ENCODE measurements at places on chromosomes 4 and X. TPM values are rescaled to one million over a fixed set of nuclear protein-coding genes. Genes with fewer than 3 reads are reported as not detected.
A peak's percentile ranks its signal among the peaks of the same experiment; 100 is the strongest.

The TSPAN7 gene
- 1.3 TPM for polyA plus RNA-seq

The TIGD4 gene
- 0.13 TPM for polyA plus RNA-seq

The ADGRL3 gene
- not detected for polyA plus RNA-seq

The SLC9B1 gene
- 3.4 TPM for polyA plus RNA-seq

The POLN gene
- polyA plus RNA-seq: 0.95 TPM

The VSIG1 gene
- 18.1 TPM for polyA plus RNA-seq

The KCNE5 gene
- not detected for polyA plus RNA-seq

The DGKK gene
- not detected for polyA plus RNA-seq

The SMIM20 gene
- 50.6 TPM for polyA plus RNA-seq

- no peak overlapping the region for H3K27ac ChIP-seq
- peak overlapping the region; percentile 49 for H3K4me3 ChIP-seq
- H3K36me3 ChIP-seq: no peaks in the 10 kb centered on the region
- no peaks in the 10 kb centered on the region for H3K4me1 ChIP-seq
- H3K27me3 ChIP-seq: peaks cover 8% of the 10 kb centered on the region
- no peak for DNase-seq
Observed at GRCh38 chr4:76898385-76898692, 395 bp upstream of the SOWAHB start.

- no peaks in the 10 kb centered on the region for H3K36me3 ChIP-seq
- peaks cover 5% of the 10 kb centered on the region for H3K4me1 ChIP-seq
- no peak overlapping the region for H3K27ac ChIP-seq
- peak overlapping the region; percentile 32 for H3K4me3 ChIP-seq
- H3K27me3 ChIP-seq: no peaks in the 10 kb centered on the region
Observed at GRCh38 chr4:47032405-47033106, 1.2 kb downstream of the GABRB1 start.

GRCh38 chr4:186942758-186943377, 219.2 kb upstream of the FAT1 start:
- no peak overlapping the region for H3K4me3 ChIP-seq
- no peak for DNase-seq

GRCh38 chr4:177771645-177772044, 329.4 kb upstream of the AGA start:
- no peak for DNase-seq
- H3K27me3 ChIP-seq: no peaks in the 10 kb centered on the region
- H3K4me1 ChIP-seq: no peaks in the 10 kb centered on the region
- H3K36me3 ChIP-seq: no peaks in the 10 kb centered on the region
- no peak overlapping the region for H3K27ac ChIP-seq

DNA sequence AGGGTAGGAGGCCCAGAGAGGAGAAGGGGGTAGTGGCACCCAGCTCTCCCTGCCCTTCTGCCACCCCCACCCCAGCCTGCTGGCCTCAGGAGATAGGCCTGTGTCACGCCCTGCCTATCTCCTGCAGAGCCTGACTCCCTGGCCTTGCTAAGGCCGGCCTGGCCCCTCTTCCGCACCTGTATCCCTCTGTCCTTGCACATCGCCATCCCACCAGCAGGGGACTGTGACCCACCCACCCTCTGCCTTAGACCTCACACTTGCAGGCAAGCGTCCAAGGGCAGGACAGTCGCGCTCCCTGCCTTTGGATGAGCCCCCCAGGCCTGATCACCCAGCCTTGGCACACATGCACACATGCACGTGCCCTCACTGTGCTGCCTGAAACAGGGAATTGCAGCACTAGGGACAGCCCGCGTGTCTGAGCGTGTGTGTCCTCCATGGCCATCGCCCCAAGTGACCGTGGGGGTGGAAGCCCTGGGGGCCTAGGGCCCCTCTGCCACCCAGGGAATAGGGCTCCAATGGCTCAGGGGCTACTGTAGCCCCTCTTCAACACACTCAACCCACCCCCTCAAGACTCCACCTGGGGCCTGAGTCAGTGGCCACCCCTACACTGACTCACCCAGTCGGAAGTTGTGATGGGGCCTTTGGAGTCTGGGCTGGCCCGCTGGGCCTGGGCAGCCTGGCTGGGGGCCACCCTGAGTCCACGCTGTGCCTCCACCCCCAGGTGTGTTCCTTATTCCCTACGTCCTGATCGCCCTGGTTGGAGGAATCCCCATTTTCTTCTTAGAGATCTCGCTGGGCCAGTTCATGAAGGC, 2.1 kb downstream of the SLC6A8 start:
- H3K27me3 ChIP-seq: no peaks in the 10 kb centered on the region
- no peak for DNase-seq
- H3K4me1 ChIP-seq: no peaks in the 10 kb centered on the region
- no peak overlapping the region for H3K4me3 ChIP-seq

DNA sequence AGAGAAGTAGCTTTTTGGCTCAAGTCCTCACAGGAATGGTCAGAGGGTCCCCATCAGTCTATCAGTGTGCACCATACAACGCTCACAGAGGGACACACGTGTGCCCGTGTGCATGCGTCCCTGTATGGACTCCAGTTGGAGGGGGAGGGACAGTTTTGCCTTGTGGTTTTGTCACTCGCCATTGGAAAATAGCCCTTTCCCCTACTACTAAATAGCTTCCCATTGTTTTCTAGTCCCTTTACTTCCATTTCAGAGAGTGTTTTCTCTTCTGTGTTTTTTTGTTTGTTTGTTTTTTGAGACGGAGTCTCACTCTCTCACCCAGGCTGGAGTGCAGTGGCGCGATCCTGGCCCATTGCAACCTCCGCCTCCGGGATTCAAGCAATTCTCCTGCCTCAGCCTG, 34.9 kb downstream of the WDR13 start:
- H3K4me3 ChIP-seq: no peak overlapping the region
- H3K27me3 ChIP-seq: no peaks in the 10 kb centered on the region
- DNase-seq: no peak
- H3K27ac ChIP-seq: no peak overlapping the region
- no peaks in the 10 kb centered on the region for H3K36me3 ChIP-seq

- H3K27me3 ChIP-seq: no peaks in the 10 kb centered on the region
- H3K4me1 ChIP-seq: peaks cover 42% of the 10 kb centered on the region
- no peak for DNase-seq
- H3K4me3 ChIP-seq: no peak overlapping the region
Observed at GRCh38 chrX:53715346-53715924, 28.9 kb upstream of the HUWE1 start.

DNA sequence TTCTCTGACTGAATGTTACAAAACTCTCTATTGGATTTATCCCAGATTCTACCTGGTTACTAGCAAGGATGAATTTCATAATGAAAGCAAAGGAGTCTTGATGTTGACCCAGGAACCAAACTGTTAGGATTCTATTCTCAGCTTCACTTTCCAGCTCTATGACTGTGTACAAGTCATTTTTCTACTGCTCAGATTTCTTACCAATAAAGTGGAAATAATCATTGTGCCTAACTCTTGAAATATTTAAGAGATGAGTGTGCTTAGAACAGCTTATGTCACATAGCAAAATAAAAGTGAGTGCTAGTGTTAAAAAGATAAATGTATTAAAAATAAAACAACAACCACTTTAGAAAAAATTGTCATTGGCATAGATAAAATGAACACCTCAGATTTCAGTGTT, 45.6 kb downstream of the EPHA5 start:
- no peaks in the 10 kb centered on the region for H3K4me1 ChIP-seq
- H3K36me3 ChIP-seq: no peaks in the 10 kb centered on the region
- no peak overlapping the region for H3K4me3 ChIP-seq
- DNase-seq: no peak
- H3K27me3 ChIP-seq: no peaks in the 10 kb centered on the region
- no peak overlapping the region for H3K27ac ChIP-seq

- peak overlapping the region; percentile 41 for H3K27ac ChIP-seq
- no peak for DNase-seq
- peaks cover 14% of the 10 kb centered on the region for H3K4me1 ChIP-seq
- no peaks in the 10 kb centered on the region for H3K27me3 ChIP-seq
Observed at GRCh38 chrX:150478496-150479492, 89.6 kb upstream of the MTM1 start.

DNA sequence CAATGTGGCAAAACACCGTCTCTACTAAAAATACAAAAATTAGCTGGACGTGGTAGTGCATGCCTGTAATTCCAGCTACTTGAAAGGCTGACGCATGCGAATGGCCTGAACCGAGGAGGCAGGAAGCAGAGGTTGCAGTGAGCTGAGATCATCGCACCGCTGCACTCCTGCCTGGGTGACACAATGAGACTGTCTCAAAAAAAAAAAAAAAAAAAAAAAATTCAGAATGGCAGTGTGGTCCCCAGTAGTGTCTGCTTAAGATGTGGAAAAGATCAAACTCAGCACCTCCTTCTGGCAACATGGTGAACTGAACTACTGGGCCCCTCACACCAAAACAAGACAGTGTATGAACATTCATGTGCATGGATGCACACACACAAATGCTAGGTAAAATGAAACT, 32.2 kb downstream of the SMS start:
- H3K27me3 ChIP-seq: no peaks in the 10 kb centered on the region
- no peak for DNase-seq
- peaks cover 4% of the 10 kb centered on the region for H3K36me3 ChIP-seq
- H3K4me1 ChIP-seq: peaks cover 10% of the 10 kb centered on the region
- no peak overlapping the region for H3K4me3 ChIP-seq

DNA sequence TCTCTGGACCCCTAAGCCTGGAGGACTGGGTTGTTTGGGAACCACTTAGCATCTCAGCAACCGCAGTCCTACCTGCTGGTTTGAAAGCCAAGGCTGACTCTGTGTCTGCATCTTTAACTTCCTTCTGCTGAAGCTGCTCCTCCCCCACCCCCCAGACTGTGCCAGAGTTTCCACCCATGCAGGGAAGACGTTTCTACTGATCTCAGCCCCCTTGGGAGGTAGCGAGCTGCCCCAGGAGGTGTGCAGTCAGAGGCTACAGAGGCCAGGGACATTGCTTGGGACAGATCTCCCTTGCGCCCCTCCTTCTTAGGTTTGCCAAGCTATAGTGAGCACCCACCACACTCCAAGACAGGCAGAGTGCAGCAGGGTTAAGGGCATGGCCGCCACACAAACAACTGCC, 4.7 kb upstream of the FATE1 start:
- H3K36me3 ChIP-seq: no peaks in the 10 kb centered on the region
- no peak for DNase-seq
- H3K27ac ChIP-seq: no peak overlapping the region
- no peaks in the 10 kb centered on the region for H3K4me1 ChIP-seq

DNA sequence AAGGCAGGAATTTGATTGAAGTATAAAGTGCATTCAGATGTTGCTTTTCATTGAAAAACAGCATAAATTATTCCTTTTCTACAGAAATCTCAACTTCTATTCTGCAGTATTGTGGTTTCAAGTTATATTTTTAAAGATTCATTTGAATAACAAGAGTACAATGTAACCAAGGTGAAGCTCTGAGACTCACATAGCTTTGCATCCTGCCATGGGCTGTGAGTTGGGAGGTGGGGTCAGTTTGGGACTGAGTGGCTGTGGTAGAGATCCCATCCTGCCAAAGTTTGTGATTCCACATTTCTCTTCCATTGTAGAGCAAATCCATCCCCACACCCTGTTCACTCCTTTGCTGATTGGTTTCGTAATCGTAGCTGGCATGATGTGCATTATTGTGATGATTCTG, 69.2 kb downstream of the KIT start:
- H3K4me1 ChIP-seq: no peaks in the 10 kb centered on the region
- no peak for DNase-seq
- no peaks in the 10 kb centered on the region for H3K27me3 ChIP-seq

DNA sequence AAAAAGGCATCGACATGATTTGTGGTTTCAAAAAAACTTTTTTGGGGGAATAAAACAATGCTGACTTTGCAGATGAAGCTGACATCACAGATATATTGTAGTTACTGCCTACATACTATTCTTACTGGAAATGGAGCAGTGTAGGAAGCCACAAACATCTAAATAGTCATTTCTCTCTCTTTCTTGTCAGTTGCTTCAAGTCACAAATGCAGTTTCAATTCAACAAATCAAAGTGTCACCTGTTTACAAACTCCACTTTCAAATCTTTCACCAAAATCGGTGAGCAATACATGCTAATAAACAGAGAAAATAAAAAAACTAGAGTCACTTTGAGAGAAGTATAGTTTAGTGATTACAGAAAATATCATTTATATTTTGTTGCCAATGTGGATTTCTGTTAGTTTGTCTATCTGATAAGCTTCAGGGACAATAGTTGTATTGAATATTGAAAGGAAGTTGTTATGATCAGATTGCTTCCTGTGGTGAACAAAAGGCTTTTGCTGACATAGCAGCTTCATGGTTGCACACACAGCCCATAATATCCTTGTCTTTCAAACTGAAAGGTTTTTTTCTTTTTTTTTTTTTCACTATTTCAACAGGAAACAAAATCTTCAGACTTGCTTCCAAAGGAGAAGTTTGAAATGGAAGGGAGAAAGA, 49.7 kb upstream of the PTPN13 start:
- H3K4me1 ChIP-seq: no peaks in the 10 kb centered on the region
- no peaks in the 10 kb centered on the region for H3K27me3 ChIP-seq
- H3K36me3 ChIP-seq: no peaks in the 10 kb centered on the region
- H3K27ac ChIP-seq: no peak overlapping the region

- peak overlapping the region; percentile 64 for H3K27ac ChIP-seq
- H3K27me3 ChIP-seq: no peaks in the 10 kb centered on the region
- DNase-seq: no peak
- H3K4me3 ChIP-seq: no peak overlapping the region
- peaks cover 47% of the 10 kb centered on the region for H3K4me1 ChIP-seq
Observed at GRCh38 chrX:65707151-65707550, 39.7 kb downstream of the MSN start.

GRCh38 chr4:96170198-96170597, 330.3 kb downstream of the PDHA2 start:
- no peaks in the 10 kb centered on the region for H3K4me1 ChIP-seq
- no peaks in the 10 kb centered on the region for H3K36me3 ChIP-seq
- no peak for DNase-seq
- no peaks in the 10 kb centered on the region for H3K27me3 ChIP-seq

GRCh38 chr4:26173619-26174018, 147.2 kb upstream of the RBPJ start:
- H3K36me3 ChIP-seq: no peaks in the 10 kb centered on the region
- no peak for DNase-seq
- no peak overlapping the region for H3K4me3 ChIP-seq

DNA sequence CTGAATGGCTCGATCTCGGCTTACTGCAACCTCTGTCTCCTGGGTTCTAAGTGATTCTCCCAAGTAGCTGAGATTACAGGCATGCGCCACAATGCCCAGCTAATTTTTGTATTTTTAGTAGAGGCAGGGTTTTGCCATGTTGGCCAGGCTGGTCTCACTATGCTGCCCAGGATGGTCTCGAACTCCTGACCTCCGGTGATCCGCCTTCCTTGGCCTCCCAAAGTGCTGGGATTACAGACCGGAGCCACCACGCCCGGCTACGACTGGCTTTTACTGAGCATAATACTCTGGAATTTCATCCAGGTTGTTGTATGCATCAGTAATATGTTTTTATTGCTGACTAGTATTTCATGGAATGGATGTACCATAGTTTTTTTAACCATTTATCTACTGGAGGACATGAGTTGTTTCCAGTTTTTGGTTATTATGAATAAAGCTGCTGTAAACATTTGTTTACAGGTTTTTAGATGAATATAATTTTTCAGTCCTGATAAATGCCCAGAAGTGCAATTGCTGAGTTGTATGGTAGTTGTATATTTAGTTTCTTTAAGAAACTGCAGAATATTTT, 31.2 kb downstream of the N4BP2 start:
- no peaks in the 10 kb centered on the region for H3K36me3 ChIP-seq
- H3K4me1 ChIP-seq: no peaks in the 10 kb centered on the region
- H3K4me3 ChIP-seq: no peak overlapping the region
